Activated CD4-positive, alpha-beta T cell treated with anti-CD3 and anti-CD28 coated beads, Interleukin-2, amount 50 U/mL, for 1 hour (primary cell): ENCODE measurements at places on chromosomes 6 and 20.

DNA sequence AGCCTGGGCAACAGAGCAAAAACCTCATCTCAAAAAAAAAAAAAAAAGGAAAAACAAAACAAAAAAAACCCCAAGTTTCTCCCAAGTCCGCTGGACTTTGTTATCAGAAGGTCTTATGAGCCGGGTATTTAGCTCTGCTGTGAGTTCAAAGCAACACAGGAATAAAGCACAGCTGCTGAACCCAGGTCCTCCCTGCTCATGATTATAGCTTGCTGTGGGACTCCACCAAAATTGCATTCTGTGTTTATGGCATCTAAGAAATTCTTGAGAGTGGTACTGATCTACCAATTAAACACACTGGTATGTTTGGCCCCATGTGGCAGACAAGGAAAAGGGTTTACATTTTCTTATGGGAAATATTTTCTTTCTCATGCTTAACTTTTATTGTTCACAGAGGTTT, 93.6 kb upstream of the NEDD9 start:
- DNase-seq, result no peak

GRCh38 chr6:3793545-3793944, 42.0 kb upstream of the PXDC1 start:
- DNase-seq, result no peak

DNA sequence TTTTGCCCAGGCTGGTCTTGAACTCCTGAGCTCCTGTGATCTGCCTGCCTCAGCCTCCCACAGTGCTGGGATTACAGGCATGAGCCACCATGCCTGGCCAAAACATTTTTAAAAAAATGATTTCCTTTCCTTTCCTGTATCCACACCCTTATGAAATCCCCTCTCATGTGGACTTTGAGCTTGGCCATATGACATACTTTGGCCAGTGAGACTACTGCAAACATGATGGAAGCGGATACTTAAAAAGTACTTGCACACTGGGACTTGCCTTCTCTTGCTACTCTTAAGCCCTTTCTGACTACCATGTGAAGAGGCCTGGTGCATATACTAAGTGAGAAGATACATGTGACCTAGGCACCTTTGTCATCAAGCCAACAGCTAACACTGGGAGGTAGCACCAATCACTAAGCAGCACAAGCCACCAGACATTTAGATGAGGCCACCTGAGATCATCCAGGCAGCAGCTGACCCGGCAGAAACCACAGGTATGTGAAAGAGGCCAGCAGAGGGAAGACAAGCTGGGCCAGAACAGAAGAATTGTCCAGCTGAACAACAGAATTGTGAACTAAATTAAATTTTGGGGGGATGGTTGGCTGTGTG, 78.5 kb upstream of the HDAC2 start:
- no peak for DNase-seq

GRCh38 chr6:153108315-153108714, 22.8 kb downstream of the RGS17 start:
- DNase-seq, result no peak

DNA sequence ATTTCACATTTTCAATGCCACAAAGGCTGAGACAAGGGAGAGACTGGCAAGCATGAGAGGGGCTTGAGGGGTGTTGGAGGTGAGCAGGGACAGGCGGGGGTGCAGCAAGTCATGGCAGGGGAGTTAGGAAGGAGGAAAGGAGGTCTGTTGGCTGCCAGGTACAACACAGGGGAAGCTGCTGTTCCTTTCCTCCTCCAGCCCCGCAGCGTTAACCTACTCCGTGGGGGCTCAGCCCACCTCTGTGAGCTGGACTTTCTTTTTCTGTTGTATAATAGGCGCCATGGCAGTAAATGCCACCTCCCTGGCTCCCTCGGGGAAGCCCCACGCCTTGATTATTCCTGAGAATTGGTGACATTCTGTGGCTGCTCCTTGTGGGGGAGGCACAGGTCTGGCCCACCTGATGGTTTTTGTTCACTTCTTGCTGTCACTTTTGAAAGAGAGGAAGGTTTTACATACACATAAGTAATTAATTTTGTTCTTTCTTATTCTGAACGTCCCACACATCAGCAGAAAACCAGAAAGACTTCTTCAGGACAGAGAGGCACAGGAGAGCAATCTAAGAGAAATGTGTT, 293.2 kb downstream of the TSHZ2 start:
- DNase-seq, result no peak

- DNase-seq, result no peak
Observed at GRCh38 chr6:139051396-139052060, 23.0 kb downstream of the ABRACL start.

GRCh38 chr6:63724721-63725120, 89.1 kb downstream of the PHF3 start:
- no peak for DNase-seq

DNA sequence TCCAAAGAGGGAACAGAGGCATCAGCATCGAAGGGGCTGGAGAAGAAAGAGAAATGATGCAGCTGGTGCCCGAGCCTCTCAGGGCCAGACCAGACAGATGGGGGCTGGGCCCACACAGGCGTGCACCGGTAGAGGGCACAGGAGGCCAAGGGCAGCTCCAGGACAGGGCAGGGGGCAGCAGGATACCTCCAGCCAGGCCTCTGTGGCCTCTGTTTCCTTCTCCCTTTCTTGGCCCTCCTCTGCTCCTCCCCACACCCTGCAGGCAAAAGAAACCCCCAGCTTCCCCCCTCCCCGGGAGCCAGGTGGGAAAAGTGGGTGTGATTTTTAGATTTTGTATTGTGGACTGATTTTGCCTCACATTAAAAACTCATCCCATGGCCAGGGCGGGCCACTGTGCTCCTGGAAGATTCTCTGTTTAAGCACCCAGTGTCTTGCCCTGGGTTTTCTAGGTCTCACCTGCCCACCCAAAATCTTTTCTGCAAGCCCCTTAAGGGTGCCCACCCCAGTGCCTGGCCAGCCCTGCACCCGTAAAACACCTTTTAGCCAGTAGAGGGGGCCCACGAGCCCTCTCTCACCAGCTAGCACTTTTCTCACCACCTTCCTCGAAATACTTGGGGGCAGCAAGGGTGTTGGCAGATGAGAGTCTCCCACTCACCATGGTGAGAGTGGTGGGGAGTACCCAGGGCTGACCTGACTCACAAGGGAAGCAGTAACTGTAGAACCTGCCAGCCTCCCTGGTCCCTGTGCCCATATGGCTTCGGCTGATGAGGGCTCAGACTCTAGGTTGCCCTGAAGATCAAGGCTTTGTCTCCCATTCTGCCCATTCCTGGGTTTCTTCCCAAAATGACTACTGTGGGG, 35.7 kb upstream of the ID1 start:
- DNase-seq, result peak; percentile 61

GRCh38 chr20:35238735-35239134, 12.2 kb downstream of the MMP24 start:
- no peak for DNase-seq

- no peak for DNase-seq
Observed at GRCh38 chr6:15439410-15440025, 193.6 kb downstream of the JARID2 start.

- DNase-seq, result no peak
Observed at GRCh38 chr6:22433745-22434144, 135.6 kb upstream of the HDGFL1 start.

- DNase-seq, result no peak
Observed at GRCh38 chr6:165804331-165805066, 141.5 kb upstream of the PDE10A start.

DNA sequence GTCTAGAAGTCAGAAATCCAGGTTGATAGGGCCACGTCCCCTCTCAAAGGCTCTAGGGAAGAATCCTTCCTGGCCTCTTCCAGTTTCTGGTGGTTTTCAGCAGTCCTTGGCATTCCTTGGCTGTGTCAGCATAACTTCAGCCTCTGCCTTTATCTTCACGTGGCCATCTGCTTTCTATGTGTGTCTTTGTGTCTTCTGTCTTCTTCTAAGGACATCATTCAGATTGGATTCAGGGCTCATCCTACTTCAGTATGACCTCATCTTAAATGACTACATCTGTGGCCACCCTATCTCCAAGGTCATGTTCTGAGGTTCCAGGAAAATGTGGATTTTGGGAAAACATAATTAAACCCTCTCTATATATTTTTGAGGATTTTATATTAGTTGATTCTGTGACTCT, 23.0 kb downstream of the C6orf89 start:
- no peak for DNase-seq

- no peak for DNase-seq
Observed at GRCh38 chr20:38034108-38034649, 633 bp downstream of the RPRD1B start.

- DNase-seq, result no peak
Observed at GRCh38 chr6:72886170-72886569, 264.3 kb downstream of the KCNQ5 start.

- no peak for DNase-seq
Observed at GRCh38 chr6:139423971-139424667, 49.7 kb upstream of the CITED2 start.

DNA sequence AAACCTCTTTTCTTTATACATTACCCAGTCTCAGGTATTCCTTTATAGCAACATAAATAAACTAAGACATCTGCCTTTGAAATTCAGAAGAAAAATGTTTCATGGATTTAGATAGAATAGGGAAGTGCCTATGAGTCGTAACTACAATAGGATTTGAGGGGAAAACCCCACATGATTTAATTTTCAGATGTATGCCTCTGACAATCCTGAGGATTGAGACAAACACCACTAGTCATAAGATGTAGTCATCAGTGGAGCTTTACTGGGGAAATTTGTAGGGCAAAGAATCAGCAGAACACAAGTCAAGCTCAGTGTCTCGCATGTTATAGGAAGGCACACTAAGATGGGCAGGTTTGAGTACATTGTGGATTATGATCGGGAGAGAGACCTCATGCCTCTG, 566.4 kb downstream of the BMP2 start:
- no peak for DNase-seq

GRCh38 chr6:46422619-46423018, 68.6 kb downstream of the RCAN2 start:
- no peak for DNase-seq

GRCh38 chr6:135854799-135855198, 3.3 kb downstream of the PDE7B start:
- no peak for DNase-seq

GRCh38 chr20:21719592-21720214, 14.2 kb downstream of the PAX1 start:
- DNase-seq, result peak; percentile 23

DNA sequence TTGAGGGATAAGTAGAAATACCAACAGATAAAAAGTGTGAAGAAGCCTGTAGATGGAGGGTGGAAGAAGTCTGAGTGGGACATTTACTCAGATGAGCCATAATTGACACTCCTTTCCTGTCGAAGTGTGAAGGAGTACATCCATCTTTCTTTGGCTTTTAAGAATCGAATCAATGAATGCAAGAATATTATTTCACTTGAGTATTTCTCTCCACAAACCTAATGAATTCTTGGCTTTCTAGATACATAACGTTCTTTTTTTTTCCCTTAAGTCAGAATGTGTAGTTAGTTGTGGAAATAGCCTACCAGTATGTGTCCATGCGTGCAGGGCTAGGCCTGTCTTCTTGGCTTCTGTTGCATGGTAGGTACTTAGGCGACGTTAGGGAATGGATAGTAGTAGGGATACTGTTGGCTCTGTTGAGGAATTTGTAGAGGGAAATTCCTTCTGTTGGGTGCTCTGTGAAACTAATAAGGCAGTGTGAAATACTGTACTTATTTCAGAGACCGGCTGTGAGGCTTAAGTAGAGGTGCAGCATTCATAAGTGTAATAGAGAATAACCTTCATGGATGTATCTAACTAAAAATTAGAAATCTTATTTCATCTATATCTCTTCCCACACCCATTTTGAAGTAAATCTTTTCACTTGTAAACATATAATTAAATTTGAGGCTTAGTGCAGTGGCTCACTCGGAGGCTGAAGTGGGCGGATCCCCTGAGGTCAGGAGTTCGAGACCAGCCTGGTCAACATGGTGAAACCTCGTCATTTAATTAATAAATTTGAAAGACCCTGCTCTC, 1.5 kb downstream of the RPS18 start:
- DNase-seq, result no peak

- no peak for DNase-seq
Observed at GRCh38 chr20:44761423-44761822, 15.8 kb downstream of the KCNK15 start.

DNA sequence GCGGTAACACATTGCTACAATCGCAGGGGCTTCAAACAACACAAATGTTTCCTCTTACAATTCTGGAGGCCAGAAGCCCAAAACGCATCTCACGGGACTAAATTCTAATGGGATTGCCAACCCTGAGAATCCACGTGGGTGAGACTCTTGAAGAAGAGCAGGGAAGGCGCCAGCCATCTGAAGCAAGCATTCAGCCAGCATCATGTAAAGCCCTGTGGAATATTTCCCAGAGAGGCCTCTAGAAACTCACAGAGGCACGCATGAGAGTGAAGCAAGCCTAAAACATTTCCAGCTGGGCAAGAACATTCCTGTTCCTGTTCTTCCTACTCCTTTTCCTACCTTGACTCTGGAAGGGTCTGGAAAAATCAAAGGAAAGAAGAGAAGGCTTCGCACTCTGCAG, 19.6 kb upstream of the FNDC1 start:
- no peak for DNase-seq

DNA sequence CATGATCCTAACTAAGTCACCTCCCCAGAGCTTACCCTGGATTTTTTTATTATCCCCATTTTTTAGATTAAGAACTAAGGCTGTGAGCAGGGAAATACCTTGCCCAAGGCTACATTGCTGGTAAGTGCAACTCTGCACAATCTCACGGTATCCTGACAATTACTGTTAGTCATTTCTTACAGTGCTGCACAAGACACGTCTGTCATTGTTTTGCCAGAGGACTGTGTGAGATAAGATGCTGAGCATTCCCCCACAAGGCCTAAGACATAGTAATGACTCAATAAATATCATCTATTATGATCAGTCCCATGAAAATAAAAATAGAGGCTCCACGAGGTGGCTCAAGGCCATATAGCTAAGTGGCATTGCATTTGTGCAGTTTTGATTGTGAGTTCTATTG, 21.0 kb downstream of the PFDN4 start:
- no peak for DNase-seq

DNA sequence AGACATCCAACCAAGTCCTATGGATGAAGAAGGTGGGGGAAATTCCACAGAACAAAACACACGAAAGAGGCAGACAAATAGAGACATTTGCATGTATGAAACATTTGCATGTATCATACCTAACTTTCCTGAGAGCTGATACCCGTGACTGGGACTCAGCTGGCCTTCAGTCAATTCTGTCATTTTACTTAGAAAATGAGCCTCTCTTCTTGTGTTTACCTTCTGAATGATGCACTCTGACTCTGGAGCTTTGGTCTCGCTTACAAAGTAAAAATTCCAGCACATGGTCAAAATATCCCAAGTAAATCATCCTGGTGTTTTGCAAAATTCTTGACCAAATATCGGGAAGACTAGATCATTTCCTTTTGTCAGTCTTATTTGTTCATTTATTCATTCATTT, 46.9 kb downstream of the MMUT start:
- no peak for DNase-seq

GRCh38 chr20:53171065-53171464, 198.9 kb downstream of the TSHZ2 start:
- DNase-seq, result no peak

- DNase-seq, result no peak
Observed at GRCh38 chr20:8228315-8228714, 96.2 kb downstream of the PLCB1 start.

GRCh38 chr6:26581164-26581915, 15.4 kb upstream of the ABT1 start:
- no peak for DNase-seq

GRCh38 chr6:39377539-39377950, 55.0 kb upstream of the KCNK16 start:
- DNase-seq, result no peak
